ENCODE measurements at places on chromosomes 2 and 18.

- no peak for DNase-seq
Measured at GRCh38 chr2:241726459-241726858, 8.0 kb upstream of the D2HGDH start.

DNA sequence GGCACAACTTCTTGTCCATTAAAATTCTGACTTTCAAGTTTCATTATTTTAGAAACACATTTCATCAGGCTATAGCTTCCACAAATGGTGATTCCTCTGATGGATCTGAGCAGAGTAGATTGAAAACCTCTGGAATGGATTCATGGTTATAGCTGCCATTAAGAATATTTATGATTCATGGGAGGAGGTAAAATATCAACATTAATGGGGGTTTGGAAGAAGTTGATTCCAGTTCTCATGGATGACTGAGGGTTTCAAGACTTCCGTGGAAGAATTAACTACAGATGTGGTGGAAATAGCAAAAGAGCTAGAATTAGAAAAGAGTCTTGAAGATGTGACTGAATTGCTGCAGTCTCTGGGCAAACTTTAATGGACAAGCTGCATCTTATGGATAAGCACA lies 797.4 kb downstream of the SUCLG1 start:
- no peak for DNase-seq

DNA sequence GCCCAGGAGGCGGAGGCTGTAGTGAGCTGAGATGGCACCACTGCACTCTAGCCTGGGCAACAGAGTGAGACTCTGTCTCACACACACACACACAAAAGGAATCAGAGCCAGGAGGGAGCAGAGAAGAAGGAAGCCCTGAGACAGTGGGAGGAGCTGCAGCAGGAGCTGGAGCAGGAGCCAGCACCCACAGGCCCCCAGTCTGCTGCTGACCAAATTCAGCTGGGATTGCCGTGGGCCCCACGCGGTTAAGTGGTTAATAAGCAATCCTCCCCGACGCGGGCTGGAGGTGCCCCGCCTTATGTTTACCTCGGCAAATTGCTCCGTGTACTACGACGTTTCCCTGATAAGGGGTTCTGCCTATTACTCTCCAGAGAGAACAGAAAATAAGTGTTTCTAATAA lies 265.3 kb downstream of the TWIST2 start:
- no peak for DNase-seq

DNA sequence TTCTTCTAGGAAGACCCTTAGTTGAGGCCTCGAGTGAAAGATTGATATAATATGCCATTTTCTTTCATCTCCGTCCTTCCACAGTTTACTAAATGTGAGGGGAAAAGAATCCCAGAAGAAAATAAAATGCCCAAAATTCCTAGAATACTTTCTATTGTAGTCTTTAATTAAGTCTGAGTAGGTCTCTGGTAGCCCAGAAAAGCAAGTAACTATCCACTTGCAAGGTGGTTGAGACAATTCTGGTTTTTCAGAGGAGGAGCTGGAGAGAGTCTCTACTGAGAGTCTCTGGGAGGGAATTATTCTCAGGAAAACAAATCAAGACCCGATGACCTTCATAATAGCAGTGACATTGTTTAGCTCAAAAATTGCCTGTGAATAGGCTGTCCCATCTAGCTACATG lies 63.9 kb upstream of the TTC39C start:
- no peak for DNase-seq

GRCh38 chr2:238554468-238555315 lies 128.0 kb downstream of the ASB1 start:
- no peak for DNase-seq

- DNase-seq, result no peak
Measured at GRCh38 chr2:205496772-205497171, 185.5 kb upstream of the NRP2 start.

GRCh38 chr2:224573724-224574123 lies 11.4 kb downstream of the CUL3 start:
- DNase-seq, result no peak

DNA sequence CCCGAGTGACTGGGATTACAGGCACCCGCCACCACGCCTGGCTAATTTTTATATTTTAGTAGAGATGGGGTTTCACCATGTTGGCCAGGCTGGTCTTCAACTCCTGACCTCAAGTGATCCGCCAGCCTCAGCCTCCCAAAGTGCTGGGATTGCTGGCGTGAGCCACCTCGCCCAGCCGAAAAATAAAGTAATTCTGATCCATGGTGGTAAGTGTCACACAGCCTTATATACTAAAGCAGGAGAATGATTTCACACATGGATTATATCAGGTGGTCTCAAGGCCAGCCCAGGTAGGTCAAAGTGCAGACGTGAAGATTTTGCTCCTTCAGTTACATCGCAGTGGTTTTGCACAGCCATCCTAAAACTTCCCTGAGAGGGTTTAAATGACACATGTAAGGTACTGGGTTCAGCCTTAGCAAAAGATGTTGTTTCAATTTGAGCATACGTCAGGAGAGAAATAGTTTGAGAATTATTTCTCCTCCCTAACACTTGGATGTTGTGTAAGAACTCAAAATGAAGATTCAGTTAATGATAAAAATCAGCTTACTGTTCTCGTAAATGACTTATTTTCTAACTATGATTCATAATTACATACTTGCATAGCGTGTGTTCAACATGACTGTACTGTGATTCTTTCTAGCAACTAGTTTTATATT lies 93.0 kb upstream of the SLC39A10 start:
- DNase-seq, result no peak

GRCh38 chr2:201915446-201915845 lies 109.1 kb downstream of the CDK15 start:
- DNase-seq, result no peak

DNA sequence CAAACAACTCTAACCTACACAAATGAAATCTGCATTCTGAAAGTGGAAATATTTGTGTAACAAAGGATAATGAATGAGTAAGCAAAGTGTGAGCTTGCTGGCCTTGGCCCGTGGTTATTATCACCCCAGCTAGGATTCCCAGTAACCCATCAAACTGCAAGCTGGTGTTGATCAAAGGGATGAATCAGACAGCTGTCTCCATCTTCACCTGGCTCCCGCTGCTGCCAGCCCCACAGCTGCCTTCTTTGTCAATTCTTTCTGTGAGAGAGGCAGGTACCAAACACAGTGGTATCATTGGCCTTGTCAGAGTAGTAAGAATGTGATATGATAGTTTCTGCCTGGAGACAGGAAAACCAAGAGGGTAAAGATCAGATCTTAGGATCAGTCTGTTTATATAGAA lies 25.2 kb upstream of the RGPD4 start:
- DNase-seq, result no peak

GRCh38 chr2:127012868-127013267 lies 94.1 kb downstream of the BIN1 start:
- DNase-seq, result no peak

DNA sequence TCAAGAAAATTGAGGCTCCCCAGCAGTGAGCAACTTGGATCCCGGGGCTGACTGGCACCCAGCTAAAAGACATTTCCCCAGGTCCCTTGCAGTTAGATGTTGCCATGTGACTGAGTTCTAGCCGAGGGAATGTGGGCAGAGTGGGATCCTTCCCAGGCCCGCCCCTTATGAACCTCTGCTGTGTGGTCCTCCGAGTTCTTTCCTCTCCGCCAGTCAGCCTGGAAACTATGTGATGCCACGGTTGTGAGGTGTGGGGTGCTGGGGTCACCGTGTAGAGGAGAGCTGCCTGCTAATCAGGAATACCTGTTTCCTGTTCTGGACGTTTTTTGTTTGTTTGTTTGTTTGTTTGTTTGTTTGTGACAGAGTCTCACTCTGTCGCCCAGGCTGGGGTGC lies 45.5 kb downstream of the TMEM37 start:
- no peak for DNase-seq

GRCh38 chr18:50610349-50610748 lies 50.5 kb downstream of the MAPK4 start:
- DNase-seq, result no peak

GRCh38 chr2:142190805-142191204 lies 60.0 kb upstream of the LRP1B start:
- no peak for DNase-seq
